Tibial nerve (tissue), 4 donors: ENCODE measurements at places on chromosomes 1 and 21.
A peak's percentile ranks its signal among the peaks of the same experiment; 100 is the strongest.

- no peak for DNase-seq
These were observed 8.6 kb downstream of the ITGB2 start for GRCh38 chr21:44912158-44912473.

DNA sequence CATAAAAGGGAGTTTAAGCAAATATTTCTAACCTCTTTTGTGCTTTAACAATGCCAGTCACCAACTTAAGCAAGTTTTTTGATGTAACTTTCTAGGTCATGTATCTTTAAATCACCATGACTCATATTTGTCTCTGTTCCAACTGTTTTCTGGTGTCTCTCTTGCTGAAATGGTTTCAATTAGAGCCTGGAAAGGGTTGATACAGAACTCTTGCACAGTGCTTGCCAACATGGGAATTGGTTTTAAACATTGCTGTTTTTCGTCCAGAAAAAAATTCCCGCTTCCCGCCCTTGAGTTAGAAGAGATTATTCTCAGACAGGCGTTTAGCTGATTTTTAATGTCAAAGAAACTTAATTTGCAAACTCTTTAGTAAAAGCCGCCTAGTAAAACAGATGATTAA lies 46.4 kb upstream of the SLC22A15 start:
- DNase-seq, result no peak

DNA sequence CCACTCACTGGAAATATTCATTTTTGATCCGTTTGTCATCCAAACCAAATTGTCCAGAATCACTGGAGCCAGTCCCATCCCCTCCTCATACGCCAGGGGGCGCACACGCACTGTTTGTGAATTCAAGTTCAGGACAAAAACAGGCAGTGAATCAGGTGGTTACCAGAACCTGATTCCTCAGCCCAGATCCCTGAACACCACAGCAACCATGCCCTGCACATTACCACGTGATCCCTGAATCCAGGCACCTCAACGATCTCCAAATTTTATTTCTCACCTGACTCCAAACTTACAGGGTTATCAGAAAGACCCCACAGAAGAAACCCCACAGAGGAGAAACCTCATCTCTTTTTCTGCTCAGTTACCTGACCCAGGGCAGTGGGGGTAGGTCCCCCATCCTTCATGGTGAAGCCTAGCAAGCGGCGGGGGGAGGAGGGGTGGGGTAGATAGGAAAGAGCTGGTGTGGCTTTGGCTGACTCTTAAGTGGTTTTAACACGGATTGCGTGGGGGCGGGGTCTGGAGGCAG lies 1.4 kb upstream of the PTPRF start:
- peak; percentile 91 for DNase-seq

- no peak for DNase-seq
These were observed 38.2 kb downstream of the SLC9A1 start for GRCh38 chr1:27116697-27117096.

- no peak for DNase-seq
These were observed 133.0 kb downstream of the GPR52 start for GRCh38 chr1:174580801-174581200.

DNA sequence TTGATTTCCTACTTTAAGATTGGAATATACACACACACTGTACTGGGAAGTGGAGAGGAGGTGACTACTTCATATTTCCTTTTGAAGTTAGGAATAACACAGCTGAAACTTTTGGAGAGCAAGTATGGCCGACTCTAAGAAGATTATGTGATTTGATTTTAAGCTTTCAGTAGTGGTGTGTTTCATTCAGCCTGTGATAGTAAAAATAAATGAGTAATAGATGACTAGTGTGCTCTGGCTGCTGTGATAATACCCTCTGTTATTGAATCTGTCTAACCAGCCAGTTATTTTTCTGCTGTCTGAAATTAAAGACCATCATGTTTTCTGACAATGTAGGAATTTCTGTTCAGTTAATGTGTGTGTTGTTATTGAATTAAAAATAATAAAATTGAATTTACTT lies 48.3 kb downstream of the CTTNBP2NL start:
- DNase-seq, result no peak

DNA sequence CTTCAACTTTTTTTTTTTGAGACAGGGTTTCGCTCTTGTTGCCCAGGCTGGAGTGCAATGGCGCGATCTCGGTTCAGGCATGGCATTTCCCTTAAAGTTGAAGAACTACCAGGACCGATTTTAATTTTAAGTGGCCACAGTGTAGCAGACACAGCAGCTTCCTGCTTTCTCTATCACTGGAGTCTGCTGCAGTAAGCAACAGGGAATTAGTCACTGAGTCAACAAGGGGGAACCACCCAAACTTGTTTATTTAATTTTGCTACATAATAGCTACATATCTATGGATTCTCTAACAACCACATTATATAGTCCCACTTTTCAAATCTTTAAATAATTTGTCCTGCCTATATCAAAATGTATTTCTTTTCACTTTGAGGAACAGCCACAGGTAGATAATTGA lies 12.5 kb upstream of the TNNI3K start:
- DNase-seq, result no peak

DNA sequence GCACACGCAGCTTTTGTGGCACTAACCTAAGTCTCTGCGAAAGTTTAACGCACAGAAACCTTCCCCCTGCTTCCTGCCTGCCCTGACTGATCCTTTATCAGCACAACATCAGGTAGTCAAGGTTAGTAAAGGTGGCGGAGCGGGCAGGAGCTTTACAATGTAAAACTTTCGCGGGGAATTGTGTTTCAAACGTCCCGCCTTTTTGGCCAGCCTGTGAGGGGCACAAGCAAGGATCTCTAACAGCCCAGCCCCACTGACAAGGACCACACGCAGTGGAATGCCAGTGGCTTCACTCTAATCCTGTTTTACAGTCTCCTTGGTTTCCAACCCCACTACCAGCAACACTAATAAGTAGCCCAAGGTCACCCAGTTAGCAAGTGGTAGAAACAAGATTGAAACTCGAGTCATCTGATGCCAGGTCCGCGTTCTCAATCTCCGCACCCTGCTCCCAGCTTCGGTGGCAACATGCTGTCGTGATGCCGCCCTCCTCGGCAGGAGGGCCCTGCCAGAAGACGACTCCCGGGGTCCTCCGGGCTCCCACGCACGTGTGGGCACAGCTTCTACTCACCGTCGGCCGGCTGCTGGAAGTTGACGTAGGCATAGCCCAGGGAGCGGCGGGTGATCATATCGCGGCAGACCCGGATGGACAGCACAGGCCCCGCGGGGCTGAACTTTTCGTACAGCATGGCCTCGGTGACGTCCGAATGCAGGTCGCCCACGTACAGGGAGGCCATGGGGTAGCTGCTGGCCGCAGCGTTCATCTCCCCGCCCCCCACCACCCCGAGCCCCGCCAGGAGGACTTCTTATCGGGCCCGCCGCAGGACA lies 1.2 kb downstream of the PABPC4 start:
- DNase-seq, result peak; percentile 45

- no peak for DNase-seq
These were observed 64.6 kb downstream of the UBIAD1 start for GRCh38 chr1:11337580-11338073.

DNA sequence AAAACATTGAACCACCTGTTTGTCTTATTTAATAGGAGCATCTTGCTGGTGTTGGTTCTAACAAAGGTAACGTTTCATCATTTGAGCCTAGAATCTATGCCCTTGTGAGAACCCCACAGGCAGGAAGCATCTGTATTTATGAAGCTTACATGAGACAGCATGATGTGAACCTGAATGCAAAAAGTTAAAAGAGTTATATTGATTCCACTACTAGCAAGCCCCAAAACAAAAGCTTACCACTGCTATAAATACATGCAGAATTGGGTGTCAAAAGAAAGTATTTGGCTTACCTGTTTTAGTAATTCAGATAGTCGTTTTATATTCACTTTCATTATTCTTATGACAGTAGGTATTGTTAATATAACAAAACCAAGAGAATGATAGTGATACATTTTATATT lies 301.2 kb upstream of the ADGRL2 start:
- no peak for DNase-seq

DNA sequence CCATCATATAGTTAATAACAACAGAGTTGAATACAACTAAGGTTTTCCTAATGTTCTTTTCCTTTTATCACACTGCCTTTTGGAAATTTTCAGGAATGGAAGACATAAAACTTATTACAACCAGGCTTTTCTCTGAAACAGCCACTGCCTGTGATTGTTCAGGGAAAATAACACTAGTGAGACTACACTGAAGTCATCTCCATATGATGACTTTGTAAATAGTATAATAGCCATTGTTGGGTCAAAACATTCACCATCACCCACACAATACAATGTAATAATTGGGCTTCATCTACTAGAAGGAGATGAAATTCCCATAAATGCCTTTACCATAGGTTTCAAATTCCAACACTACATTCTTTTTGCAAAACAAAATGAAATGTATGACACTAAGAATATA lies 5.0 kb downstream of the TESK2 start:
- DNase-seq, result no peak

DNA sequence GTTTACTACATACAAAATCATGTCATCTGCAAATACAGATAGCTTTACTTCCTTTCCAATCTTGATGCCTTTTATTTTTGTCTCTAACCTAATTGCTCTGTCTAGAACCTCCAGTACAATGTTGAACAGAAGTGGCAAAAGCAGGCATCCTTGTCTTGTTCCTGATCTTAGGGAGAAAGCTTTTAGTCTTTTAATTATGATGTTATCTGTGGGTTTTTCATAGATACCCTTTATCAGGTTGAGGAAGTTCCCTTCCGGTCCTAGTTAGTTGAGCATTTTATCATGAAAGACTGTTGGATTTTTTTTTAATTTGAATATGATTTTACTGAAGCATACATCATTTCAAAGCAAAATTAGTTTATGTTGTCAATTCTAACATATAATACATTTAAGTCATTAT lies 45.7 kb upstream of the DISC1 start:
- no peak for DNase-seq

DNA sequence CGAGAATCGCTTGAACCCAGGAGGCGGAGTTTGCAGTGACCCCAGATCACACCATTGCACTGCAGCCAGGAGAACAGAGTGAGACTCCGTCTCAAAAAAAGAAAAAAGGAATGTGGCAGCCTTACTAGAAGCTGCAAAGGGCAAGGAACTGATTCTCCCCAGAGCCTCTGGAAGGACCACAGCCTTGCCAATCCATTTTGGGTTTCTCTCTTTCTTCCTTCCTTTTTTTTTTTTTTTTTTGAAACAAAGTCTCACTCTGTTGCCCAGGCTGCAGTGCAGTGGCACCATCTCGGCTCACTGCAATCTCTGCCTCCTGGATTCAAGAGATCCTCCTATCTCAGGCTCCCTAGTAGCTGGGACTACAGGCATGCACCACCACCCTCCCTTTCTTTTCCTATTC lies 9.9 kb upstream of the IFNGR2 start:
- DNase-seq, result no peak

- no peak for DNase-seq
These were observed 214.5 kb upstream of the ZRANB2 start for GRCh38 chr1:71295350-71295749.

- DNase-seq, result no peak
These were observed 241.5 kb downstream of the FOXD2 start for GRCh38 chr1:47679301-47679791.

GRCh38 chr1:7578206-7578605 lies 192.9 kb upstream of the VAMP3 start:
- DNase-seq, result no peak

DNA sequence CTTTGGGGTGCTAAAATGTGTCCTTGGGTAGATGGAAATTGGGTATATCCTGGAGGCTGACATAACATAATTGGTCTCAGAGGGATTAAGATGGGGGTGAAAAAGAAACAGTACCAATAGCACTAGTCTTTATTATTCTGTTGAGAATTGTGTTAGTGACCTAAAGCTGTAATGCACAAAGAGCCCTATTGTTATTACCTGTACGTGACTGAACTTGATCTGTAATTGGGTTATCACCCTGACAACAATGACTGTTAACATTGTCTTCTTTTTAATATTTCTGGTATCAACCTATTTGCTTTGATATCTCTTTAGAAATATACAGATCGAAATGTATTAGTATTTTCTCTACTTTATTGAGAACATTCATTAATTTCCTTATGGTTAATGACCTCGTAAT lies 147.6 kb downstream of the NEK7 start:
- no peak for DNase-seq

GRCh38 chr1:37032660-37033354 lies 1.5 kb downstream of the GRIK3 start:
- DNase-seq, result no peak

- no peak for DNase-seq
These were observed 73.0 kb upstream of the EXO1 start for GRCh38 chr1:241775021-241775420.

GRCh38 chr21:42069843-42070242 lies 1.3 kb upstream of the UMODL1 start:
- DNase-seq, result no peak

- DNase-seq, result peak; percentile 30
These were observed 40.9 kb upstream of the PPIAL4F start for GRCh38 chr1:144551543-144552424.

DNA sequence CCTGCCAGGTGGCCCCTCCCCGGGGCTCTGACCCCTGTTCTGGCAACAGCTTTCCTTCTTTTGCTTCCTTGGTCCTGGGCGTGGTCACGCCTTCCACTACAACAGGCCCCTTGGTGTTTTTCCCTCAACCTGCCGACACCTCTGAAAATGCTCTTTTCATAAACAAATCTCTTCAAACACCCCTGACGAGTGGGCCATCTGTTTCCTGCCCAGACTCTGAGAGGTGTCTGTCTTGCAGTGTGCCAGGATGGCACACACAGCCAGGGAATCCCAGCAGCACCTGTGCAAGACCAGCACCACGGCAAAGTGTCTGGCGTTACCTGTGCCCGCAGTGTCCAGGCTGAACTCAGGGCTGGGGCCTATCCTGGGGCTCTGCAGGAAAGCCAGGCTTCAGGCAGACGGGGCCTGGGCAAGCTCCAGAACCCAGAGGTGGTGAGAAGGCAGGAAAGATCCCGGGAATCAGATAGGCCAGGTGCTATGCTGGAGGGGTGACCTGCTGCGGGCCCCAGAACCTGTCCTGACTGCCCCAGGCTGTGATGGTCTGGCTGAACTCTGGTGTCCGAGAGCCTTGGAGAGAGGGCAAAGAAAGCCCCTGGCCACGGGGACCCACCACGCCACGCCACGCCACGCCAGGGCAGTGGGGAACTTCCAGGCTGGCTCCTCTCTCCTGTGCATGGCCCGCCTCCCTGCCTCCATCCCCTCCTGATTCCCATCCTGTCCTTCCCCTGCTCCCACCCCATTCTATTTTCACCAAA lies 88.9 kb downstream of the SIK1 start:
- no peak for DNase-seq

GRCh38 chr1:76759950-76760349 lies 107.3 kb upstream of the ST6GALNAC5 start:
- DNase-seq, result no peak

DNA sequence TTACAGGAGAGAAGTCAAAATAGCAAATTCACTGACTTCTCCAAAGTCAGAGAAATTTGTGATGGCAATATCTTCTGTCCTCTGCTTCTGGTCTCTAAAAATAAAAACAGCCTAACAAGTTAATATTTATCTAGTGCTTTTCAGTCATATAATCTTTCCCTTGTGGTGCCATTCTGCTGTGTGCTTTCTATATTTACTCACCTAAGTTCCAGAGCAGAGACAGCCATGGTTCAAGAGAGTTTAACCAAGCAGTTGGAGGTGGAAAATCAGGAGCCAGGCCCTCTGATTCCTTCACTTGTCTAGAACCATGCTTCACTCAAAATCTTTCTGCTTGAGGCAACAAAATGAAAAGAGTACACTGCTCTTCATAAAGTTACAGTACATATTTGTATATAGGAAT lies 39.3 kb downstream of the BRINP2 start:
- no peak for DNase-seq

- DNase-seq, result peak; percentile 35
These were observed 57.6 kb downstream of the ABCA4 start for GRCh38 chr1:94063379-94063778.
